ENCODE measurements at places on chromosomes 7 and 10. TPM values are rescaled to one million over a fixed set of nuclear protein-coding genes. Genes with fewer than 3 reads are reported as not detected.

DNA sequence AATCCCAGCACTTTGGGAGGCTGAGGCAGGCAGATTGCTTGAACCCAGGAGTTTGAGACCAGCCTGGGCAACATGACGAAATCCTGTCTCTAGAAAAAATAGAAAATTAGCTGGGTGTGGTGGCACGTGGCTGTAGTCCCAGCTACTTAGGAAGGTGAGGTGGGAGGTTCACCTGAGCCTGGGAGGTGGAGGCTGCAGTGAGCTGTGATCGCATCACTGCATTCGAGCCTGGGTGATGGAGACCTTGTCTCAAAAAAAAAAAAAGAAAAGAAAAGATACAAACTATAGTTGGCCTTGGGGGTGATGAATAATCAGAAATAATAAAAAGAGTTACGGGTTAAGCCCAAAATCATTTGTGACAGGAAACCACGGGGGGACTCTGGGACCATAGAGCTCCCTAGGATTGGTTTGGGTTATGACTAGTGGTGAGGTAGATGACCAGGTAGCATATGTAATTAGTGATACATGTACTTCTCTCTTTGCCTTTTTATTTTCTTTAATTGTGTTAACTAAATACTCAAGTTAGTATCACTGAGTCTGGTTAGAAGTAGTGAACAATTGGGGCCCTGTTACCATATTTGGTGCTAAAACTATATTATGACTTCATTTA lies 10.4 kb upstream of the ASCC1 start:
- no peaks in the 10 kb centered on the region for H3K36me3 ChIP-seq
- H3K4me3 ChIP-seq = no peak overlapping the region
- no peaks in the 10 kb centered on the region for H3K27me3 ChIP-seq
- DNase-seq = no peak
- peaks cover 3% of the 10 kb centered on the region for H3K4me1 ChIP-seq

GRCh38 chr7:155225095-155225494 lies 72.6 kb upstream of the INSIG1 start:
- no peaks in the 10 kb centered on the region for H3K36me3 ChIP-seq
- no peak for DNase-seq
- H3K4me1 ChIP-seq = no peaks in the 10 kb centered on the region
- no peaks in the 10 kb centered on the region for H3K27me3 ChIP-seq

The ASZ1 gene
- not detected for total RNA-seq

The PRR15 gene
- 194 TPM for total RNA-seq

The GSTK1 gene
- 210 TPM for total RNA-seq

The FBXO24 gene
- total RNA-seq = 1.8 TPM

Data from colonic mucosa (tissue), 4 donors.